NB4 (cell line): ENCODE measurements at places on chromosomes 2 and 18.

DNA sequence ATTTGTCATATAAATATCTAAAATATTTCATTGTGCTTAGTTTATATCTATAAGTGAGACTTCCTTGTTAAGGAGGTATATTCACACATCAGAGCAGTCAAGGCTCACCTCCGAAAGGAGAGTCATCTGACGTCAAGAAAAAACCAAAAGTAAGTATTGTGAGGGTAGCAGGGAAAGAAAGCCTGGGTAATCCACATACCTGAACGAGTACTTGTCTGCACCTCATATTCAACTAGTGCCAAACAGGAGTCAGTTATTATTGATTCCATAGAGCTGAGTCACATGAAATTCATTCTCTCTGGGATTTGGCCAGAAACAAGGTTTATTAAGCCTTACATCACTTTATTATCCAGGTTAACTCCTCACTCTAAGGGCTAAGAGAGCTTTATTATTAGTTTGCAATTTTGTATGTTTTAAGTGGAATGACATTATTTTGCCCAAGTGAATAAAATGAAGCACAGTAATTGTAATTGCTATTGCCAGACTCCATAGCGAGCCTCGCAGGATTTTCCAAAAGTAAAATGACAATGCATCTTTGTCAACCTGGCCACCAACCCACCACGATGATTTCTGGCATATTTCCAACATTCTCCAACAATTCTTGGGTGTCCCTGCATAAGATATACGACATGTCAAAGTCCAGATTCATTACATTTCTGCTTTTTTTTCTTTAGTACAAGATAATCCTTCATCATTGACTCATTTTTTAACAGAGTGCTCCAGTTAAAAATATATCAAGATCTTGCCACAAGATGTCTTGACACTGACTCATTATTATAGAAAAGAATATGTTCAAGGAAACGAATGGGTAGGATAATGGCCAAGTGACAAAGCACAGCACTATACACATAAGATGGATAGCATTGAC is 1210.4 kb upstream of the ACVR2A start:
- DNase-seq, result no peak

- DNase-seq, result peak; percentile 27
These were observed 139.9 kb upstream of the MAPRE2 start for GRCh38 chr18:34901299-34901698.

GRCh38 chr2:120662046-120662445 is 73.6 kb upstream of the GLI2 start:
- no peak for DNase-seq

DNA sequence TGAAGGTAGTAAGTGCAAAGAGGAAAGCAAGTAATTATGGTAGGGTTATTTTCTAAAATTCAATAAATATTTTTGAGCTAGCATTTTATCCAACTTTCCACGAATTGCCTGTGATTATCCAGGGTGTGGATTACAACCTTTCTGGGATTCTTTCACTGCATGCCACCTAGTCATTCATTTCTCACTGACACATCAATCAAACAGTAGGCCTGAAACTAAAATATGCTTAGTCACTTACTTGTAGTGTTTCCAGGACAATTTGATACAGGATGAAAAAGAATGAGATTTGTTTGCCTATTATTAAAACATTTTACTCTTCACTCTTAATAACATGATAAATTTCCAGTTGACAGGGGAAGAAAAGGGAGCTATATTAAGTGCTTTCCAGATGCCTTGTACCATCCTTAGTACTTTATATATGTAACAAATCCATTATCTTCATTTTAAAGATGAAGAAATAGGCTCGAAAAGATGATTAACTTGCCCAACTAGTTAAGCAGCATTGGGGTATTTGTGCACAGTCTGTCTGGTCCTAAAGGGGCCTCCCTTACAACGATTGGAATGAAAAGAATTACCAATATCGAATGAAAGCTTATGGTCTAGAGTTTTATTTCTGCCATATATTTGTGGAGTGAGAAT is 70.4 kb downstream of the KCTD1 start:
- no peak for DNase-seq

DNA sequence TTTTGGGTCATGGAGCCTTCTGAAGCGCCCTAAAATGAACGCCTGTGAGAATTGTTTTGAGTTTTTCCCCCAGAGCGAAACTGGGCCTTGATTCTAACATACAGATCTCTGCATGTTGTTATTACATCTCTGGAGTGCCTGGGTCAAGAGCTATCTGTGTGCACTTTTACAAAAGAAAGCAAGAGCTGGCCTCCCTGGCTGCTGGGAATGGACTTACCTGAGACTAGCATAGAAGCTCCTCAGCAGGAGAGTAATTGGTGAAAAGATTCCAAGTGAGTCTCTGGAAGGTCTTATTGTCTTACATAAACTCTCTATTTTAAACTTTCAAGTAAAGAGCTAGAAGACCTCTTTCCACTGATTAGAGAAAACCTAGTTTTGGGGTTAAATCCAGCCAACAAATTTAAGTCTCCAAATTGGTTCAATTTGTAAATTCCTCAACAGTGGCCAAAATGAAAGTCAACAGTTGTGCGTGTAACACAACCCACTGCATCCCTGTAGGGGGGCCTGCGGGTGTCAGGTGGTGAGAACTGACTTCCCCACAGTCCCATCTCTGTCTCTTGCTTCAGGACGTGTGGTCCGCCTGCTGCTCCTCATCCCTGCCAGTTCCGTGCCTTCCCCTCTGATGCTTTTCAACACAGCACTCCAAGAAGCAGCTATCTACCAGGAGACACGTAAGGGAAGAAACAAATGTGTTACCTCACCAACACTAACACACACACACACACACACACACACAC is 206.1 kb downstream of the SH3BP4 start:
- no peak for DNase-seq

GRCh38 chr2:110858135-110858725 is 125.9 kb downstream of the ACOXL start:
- DNase-seq, result no peak

GRCh38 chr2:4180631-4181030 is 477.3 kb downstream of the DCDC2C start:
- no peak for DNase-seq

DNA sequence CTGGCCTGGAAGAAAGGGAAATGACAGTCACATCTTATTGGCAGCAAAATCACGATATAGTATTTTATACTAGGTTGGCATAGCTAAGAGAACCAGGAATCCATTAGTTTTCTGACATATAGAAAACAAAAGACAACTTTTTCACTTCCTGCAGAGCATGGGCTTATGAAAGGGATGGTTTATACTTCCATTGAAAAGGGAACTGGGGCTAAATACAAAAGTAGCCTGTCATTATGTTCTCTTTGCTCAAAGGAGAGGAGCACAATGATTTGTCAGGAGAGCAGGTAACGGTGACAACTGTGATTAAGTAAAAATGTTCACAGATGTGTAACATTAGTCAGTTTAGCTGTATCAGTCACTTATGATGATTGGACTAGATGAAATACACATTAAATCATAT is 46.4 kb downstream of the SLC25A12 start:
- DNase-seq, result no peak

GRCh38 chr2:203916756-203917155 is 19.8 kb upstream of the ICOS start:
- no peak for DNase-seq

GRCh38 chr2:30686669-30687068 is 120.6 kb downstream of the CAPN13 start:
- no peak for DNase-seq

DNA sequence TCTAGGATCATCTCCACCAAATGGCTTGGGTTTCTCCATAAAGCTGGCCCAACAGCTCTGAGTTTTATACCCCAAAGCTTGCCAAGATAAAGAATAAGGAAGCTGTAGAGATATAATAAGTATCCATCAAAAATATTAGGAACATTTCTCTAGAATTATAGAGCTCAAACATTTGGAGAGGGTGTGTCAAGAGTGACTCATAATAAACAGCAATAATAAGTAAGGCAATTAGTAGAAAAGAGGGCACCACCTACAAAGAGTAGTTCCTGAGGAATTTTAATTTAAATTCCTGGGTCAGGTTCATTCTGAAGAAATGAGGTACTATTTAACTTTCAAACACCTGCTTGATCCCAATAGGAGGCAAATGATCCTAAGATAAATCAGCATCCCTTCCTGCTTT is 41.4 kb upstream of the NCKAP5 start:
- DNase-seq, result no peak

DNA sequence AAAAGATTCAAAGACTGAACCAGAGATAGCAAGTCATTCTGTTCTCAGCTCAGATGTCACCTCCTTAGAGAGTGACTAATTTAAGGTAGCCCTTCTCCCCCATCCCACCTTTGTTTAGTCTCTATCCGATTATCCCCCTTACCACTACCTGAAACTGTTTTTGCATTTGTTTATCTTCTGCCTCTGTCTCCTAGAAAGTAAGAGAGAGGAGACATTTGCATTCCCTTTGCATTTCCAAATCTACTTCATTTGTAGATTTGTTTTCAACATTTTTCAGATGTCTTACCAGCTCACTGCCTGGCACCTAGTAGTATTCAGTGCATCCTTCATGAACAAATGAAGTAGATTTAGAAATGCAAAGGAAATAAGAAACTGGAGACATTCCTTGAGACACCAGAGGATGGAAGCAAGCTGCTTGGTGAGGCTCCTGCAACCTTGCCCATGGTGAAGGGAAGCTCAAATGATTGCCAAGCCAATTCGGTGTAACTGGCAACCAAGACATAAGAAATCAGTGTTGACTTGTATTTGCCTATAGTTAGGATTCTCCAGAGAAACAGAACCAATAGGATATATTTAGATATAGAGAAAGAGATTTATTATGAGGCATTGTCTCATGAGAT is 385.7 kb downstream of the STK39 start:
- DNase-seq, result no peak

GRCh38 chr2:8487461-8487932 is 194.4 kb upstream of the ID2 start:
- peak; percentile 43 for DNase-seq
